Stimulated activated CD8-positive, alpha-beta memory T cell treated with anti-CD3 and anti-CD28 coated beads, Interleukin-4, amount 100 ng/mL, for 1 hour (primary cell): ENCODE measurements at places on chromosomes 11 and 22.

DNA sequence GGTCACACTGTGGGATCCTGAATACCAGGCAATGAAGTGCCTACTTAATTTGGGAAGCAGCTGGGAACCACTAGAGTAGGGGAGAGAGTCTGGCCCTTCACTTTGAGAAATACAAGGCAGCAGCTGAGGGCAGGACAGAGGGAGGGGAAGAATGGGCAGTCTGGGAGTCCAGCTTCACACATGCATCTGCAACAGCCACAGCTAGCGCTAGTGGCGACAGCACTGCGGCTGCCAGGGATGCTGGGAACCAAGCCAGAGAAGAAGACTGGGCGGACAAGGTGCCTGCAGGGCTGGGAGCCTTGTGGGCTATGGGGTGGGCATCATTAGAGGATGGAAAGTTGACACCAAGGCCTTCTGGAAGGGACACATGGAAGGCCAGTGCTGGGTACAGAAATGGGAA lies 15.8 kb downstream of the SCUBE2 start:
- no peak for DNase-seq

DNA sequence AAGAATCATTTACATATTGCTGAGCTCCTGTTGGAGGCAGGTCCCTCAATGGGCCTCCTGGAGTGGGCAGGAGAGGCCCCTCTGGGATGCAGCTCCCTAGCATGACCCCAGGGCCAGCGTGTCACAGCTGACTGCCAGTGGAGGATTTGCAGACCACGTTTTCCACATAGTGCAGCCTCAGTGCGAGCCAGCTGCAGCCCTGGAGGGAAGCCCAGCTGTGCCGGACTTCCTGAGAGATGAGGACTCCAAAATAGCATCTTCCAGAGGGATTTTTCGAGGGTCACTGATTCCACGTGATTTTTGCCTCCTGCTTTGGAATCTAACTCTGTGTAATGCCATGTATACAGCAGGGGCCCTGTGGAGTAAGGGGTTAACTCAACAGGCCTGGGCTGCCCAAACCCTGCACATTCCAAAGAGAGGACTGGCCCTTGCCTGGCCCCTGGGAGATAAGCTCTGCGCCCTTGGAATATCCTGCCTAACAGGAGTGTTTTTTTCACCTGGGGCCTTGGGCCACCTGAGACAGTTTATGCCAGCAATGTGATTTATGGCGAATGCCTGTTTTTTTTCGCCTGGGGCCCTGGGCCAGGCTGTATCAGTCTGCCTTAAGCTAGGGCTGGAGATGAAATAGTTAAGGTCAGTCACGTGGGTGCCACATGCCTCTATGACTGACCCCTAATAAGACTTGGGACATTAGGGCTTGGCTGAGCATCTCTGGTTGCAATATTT lies 47.4 kb downstream of the RPS6KA4 start:
- no peak for DNase-seq

- no peak for DNase-seq
These were observed 1.5 kb downstream of the TNNT3 start for GRCh38 chr11:1920909-1921573.

GRCh38 chr22:30362651-30363281 lies 6.0 kb downstream of the CCDC157 start:
- no peak for DNase-seq

GRCh38 chr22:36237462-36238372 lies 1.6 kb downstream of the APOL2 start:
- no peak for DNase-seq

DNA sequence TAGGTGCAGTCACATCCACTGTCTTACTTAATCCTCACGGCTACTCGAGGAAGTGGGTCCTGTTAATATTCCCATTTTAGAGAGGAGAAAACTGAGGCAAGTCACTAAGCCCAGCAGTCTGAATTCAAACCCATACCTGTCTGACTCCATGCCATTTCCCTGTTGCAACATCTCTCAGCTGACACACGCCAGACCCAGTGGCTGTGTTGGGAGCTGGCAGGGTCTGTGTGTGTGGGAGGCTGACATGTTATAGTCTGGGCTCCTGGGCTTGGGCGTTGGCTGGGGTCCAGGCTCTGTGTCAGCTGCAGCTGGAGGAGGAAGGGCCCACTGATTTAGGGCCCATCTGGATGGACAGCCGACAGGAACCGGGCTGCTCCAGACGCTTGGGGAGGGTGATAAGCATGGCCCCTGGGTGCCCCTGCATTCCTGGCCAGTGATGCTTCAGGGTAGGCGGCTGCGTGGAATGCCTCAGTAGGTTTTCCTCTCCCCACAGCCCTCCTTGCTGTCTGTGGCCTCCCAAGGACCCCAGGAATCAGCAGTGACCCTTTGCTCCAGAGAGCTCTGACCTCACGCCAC lies 562.5 kb downstream of the MN1 start:
- no peak for DNase-seq

GRCh38 chr22:49799431-49800075 lies 28.1 kb downstream of the BRD1 start:
- DNase-seq, result no peak

- no peak for DNase-seq
These were observed 5.4 kb downstream of the TBC1D10C start for GRCh38 chr11:67409261-67409666.

DNA sequence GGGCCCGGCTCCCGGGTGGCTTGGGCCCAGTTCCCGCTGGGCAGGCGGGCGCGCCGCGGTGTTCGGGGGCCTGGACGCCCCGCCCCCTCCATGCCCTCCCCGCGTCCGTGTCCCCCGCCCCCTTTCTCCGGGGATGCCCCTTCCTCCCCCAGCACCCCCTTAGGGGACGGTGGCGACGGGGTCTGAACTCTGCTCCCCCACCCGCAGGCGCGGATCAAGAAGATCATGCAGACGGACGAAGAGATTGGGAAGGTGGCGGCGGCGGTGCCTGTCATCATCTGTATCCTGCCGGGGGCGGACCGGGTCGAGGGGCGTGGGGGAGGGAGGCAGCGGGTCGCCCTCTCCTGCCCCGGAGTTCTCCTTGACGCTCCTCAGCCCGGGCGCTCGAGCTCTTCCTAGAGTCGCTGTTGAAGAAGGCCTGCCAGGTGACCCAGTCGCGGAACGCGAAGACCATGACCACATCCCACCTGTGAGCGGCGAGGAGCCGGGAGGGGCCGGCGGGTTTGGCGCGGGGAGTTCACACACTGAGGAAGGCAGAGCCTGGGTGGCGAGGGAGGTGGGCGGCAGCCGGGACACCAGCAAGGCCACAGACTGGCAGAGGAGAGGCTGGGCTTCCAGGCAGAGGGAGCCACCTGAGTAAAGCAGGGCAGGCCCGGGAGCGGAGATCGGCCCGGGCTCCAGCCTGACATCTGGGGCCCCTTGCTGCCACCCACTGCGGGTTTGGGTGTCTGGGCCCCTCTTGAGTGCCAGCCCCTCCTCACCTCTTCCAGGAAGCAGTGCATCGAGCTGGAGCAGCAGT lies 546 bp downstream of the DRAP1 start:
- DNase-seq, result peak; percentile 39
